ENCODE measurements at places on chromosomes 16 and 17.
A peak's percentile ranks its signal among the peaks of the same experiment; 100 is the strongest.

DNA sequence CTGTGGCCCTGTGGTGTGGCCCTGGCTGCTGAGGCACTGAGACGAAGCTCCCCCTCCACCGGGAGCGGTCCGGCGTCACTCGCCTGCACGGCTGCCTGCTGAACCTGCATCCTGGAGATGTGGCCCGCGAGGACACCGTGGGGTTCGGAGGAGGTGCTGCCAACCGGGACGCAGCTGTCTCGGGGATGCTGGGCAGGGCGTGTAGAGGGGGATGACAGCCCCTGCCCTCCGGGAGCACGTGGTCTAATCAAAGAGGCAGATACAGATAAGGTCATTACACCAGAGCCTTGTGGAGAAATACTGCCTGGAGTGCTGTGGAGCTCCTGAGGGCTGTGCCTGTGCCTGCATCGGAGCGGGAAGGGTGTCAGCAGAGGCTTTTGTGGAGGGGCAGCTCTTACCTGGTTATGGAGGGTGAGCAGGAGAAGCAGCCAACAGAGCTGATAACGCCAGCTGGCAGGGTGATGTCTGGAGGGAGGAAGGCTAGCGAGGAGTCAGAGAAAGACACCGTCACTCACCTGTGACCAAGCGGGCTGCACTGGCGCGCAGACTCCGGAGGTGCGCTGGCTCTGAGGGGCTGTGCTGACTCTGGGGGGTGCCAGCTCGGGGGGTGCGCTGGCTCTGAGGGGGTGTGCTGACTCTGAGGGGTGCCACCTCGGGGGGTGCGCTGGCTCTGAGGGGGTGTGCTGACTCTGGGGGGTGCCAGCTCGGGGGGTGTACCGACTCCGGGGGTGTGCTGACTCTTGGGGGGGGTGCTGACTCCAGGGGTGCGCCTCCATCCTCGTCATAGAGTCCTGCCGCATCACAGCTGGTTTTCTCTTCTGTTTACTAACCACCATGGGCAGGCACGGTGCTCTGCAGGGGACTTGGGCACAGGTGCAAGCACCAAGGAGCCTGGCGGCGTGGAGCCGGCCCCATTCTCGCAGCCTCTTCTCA is 104.7 kb upstream of the CHMP6 start:
- no peak for DNase-seq

- no peak for DNase-seq
Observed at GRCh38 chr16:893360-893759, 77.4 kb downstream of the LMF1 start.

- peak; percentile 55 for DNase-seq
Observed at GRCh38 chr17:63140255-63140654, 174.2 kb downstream of the TANC2 start.

DNA sequence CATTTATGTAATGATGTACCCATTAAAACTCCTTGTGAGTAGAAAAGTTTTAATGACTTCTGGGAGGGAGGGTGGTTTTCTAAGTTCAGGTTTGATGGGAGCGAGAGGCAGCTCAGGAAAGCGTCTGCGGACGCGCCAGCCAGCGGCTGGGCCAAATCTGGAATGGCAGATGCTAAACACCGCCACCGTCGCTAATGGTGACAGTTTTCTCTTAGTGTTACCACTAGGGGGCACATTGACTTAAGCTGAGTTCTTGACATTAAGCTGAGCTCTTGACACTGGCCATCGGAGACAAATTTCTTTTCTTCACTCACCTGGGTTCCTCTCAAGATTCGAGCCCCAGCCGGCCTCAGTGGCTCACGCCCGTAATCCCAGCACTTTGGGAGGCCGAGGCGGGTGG is 6.7 kb downstream of the TRPV1 start:
- DNase-seq = peak; percentile 46

DNA sequence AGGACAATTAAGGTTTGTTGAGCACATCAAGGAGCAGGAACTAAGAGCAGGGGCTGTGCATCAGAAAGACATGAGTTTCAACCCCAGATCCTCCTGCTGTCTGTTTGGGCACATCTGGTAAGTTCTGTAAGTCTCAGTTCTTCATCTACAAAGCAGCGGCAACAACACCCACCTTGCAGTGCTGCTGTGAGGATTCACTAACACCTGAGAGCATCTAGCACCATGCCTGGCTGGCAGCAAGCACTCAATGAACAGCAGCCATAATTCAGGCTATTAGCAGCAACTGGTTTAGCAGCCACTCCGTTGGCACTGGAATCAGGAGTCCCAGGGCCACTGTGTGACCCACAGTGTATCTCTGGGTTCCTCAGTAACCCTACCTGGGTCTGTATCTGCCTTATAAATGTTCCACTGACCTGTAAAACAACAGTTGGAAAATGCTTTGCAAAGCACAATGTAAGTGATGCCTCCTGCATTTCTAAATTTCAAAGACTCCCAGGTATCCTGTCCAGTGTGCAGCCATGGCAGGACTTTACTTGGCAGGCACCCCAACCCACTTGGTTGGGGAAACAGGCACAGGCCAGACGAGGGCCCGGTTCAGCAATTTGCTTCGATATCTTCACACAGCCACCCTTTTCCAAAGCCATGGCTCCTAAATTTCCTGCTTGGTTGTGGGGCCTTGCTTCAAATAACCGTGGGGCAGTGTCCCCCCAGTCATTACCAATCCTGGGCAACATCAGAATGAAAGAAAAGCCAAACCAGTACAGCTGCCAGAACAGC is 4.2 kb downstream of the ST3GAL2 start:
- no peak for DNase-seq

DNA sequence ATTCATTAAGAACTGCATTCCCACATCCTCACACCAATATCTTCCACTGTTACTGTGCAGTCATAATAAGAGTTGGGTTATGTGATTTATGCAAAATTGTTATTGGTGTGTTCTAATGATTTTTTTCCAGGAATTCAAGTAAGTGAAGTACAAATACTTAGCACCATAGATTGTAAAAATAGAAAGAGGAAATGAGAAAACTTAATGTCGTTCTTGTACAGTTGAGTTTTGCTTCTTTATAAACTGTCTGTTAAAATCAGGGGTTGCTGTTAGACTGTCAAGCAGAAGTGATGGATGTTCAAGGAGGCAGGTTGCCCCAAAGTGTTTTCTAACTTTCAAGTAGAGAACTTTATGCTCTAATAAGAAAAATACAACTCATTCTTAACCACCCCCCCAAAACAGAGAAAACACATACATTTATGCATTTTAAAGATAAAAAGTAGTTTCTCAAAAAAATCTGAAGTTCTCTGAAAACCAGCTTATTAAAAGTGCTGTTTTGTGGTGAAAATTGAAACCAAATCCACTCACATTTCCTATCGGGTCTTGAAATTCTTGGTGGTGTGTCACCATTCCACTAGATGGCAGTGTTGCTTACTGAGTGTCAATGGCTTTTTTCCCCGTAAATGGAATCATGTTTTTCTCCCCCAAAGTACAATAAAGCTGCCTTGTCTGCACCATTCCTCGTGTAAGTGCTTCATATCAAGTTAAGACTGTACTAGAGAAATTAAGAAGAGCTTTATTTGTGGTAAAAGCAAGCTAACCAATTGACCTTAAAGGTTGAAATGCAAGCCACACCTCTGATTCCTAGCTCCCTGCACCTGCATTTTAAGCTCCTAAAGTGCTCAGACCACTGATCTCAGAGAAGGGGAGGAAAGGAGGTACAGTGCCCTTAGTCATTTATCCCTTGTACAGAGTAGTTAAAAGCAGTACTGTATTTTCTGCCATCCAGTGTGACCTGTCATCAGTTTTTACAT is 4.7 kb upstream of the IGSF6 start:
- no peak for DNase-seq

GRCh38 chr17:47630614-47631013 is 19.1 kb upstream of the KPNB1 start:
- no peak for DNase-seq

- no peak for DNase-seq
Observed at GRCh38 chr16:68700120-68700519, 37.0 kb upstream of the CDH1 start.

DNA sequence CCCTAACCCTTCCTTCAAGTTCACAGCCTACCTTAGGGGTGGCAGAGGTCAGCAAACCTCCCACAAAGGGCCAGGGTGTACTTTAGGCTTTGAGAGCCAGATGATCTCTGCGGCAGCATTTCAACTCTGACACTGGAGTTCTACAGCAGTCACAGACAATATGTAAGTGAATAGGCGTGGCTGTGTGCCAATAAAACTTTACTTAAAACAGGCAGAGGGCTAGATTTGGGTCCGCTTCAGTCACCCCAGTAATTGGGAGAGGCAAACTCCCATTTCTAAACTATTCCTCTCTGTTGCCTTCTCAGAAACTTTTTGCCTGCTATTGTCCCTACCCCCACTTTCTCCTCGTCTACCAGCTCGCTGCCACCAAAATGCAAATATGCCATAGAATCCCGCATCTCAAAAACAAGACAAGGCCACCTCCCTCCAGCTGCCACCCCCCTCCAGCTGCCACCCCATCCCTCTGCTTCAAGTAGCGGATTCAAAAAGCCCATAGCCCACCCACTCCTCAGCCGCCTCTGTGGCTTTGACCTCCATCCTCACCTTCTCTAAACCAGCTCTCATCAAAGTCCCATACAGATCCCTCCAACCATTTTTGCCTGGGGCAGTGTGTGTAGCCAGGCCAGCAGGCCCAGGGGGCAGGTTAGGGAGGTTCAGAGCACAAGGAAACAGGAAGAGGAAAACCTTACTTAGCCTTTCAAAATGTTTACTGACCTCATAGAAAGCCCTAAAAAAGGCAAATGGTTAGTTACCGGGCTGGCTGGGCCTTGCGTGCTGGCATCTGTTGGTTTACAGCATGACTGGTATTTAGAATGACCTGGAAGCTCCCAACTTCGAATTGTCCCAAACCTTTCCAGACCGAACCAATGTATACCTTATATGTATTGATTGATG is 19.9 kb upstream of the DNAH17 start:
- no peak for DNase-seq

- peak; percentile 84 for DNase-seq
Observed at GRCh38 chr17:4833941-4834680, 971 bp downstream of the MINK1 start.

GRCh38 chr17:77423589-77424451 is 283.1 kb downstream of the SEC14L1 start:
- peak; percentile 83 for DNase-seq

DNA sequence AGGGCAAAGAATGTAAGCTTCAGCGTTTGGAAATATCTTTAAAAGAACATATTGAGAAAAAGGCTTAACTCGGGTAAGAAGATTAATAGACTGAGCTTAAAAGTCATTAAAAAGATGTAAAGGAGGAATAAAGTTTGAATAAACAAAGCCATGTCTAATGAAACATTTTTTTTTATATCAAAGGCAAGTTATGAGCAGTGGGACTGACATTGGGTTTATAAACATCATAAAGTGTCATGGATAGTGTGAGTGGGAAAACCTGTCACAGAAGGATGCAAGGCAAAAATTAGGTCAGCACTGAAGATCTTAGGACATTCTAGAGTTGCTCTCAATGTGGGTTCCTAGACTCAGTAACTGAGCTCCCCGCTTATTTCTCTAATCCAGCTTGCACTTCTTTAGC is 438.0 kb upstream of the CDH11 start:
- no peak for DNase-seq

DNA sequence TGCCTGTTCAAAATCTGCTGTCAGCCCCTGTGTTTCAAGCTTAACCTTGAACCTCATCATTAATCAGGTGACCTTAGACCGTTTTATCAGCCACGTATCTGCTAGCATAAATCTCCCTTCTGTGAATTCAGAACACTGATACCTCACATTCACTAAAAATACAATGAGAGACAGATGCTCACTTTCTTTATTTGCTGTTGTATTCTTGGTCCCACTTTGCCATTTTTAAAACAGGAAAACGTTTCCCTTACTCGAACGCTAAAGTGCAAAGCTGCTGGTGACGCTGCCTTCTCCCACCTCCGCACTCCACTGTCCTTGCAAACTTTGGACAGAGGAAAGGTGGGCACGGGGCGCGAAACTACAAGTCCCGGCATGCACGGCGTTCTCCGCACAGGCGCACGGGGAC is 220 bp upstream of the ARHGAP44 start:
- no peak for DNase-seq

- DNase-seq = peak; percentile 34
Observed at GRCh38 chr17:70091696-70092095, 16.7 kb downstream of the KCNJ16 start.

- DNase-seq = no peak
Observed at GRCh38 chr17:62219221-62219899, 154.3 kb upstream of the MED13 start.

DNA sequence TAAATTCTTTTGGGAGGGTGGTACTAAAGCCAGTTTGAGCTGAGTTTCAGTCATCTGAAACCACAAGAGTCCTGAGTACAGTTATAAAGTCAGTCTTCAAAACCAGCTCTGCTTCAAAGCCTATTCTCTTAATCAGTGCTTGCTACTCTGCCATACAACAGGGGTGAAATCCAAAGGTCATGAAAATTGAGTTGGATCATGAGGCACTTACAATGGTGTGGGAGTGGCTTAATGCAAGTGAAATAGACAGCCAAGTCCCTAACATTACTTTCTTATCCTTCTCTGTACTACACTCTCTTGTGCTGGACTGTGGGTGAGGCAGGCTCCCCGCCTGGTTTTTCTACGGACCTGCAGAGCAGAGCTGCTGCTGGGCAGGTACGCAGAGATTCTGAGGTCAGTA is 12.4 kb downstream of the CBLN1 start:
- no peak for DNase-seq

DNA sequence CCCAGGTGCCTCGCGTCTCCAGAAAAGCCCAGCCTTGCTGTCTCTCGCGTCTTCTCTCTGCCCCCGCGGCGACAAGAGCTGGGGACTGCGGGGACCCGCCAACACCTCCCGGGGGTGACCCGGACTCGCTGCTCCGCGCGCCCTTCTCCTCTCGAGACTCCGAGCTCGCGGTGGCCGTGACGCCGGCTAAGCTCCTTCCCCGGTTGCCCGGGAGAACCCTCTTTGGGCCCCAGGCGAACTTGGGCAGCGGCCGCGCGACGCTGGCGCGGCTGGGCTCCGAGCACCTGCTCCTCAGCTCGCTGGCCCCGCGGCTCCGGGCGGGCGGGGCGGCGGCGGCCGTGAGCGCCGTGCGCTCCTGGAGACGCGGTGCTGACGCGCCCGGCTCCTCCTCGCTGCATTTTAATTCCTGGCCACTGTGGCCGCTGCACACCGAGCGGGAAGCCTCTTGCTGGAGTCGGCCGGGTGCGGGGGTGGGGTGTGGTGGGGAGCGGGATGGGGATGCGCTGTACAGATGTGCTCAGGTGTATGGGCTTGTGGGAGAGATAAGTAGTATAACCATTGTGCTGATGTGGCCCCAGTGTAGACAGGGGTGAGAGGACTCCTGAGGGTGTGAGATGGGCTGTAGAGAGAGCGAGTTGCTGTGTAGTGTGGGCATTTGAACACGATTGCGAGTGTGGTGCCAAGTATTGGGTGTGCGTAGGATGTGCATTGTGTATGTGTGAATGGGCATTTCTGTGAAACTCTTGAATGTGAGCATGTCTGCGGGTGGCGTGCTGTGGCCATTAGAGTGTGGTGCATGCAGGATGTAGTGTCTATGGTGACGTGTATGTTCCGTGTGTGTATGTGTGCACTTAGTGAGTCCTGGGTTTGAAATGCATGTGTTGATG is at the start of gene ASIC2:
TSS of gene ASIC2 (minus strand) at position 315 of the 887 bp plus-strand sequence.
- DNase-seq = peak; percentile 70

- no peak for DNase-seq
Observed at GRCh38 chr16:11682655-11683096, 14.4 kb downstream of the SNN start.
